ENCODE measurements at places on chromosomes 3 and 15.

- DNase-seq, result no peak
Observed at GRCh38 chr3:130760922-130761321, 14.3 kb upstream of the PIK3R4 start.

DNA sequence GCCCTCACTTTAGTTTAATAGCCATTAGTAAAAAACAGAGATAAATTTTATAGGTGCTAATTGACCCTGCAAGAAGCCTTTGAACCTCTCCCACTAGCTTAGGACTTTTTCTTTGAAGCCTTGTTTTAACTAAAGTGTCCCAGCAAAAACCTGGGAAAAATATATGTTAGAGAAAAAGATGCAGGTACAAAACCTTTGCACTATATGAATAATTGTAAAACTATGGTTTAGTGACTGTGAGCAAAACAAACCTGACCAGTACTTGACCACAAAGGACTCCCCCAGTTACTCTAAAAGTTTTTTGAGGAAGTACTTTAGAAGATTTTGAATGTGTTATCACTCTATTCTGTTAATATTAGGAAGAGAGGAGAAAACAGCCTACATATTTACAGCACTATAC lies 123.3 kb upstream of the TP63 start:
- no peak for DNase-seq

DNA sequence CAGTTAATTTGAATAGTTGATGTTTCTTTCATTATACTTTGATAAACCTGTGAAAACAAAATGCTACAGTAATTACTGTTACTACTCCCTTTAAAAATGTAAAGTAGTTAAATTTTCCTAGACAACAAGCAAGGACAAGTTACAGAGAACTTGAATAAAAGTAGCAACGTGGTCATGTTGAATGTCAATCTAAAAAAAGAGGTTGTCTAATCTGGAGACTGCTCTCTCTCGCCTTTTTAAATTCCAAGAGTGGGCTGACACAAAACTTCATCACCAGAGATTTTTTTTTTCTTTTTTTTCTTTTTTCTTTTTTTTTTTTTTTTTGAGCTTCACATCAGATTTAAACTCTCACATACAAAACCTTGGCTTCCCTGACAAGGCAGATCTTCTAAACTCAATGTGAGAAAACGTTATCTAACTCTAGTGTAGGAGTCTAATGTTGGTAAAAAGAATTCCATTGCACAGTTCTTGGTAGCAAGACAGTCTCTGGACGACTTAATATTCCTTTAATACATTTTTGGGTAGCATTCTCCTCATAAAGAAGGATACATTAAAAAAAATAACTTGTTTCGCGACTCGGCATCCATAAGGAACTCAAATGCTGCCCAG lies 4.1 kb downstream of the FOXP1 start:
- DNase-seq, result no peak

DNA sequence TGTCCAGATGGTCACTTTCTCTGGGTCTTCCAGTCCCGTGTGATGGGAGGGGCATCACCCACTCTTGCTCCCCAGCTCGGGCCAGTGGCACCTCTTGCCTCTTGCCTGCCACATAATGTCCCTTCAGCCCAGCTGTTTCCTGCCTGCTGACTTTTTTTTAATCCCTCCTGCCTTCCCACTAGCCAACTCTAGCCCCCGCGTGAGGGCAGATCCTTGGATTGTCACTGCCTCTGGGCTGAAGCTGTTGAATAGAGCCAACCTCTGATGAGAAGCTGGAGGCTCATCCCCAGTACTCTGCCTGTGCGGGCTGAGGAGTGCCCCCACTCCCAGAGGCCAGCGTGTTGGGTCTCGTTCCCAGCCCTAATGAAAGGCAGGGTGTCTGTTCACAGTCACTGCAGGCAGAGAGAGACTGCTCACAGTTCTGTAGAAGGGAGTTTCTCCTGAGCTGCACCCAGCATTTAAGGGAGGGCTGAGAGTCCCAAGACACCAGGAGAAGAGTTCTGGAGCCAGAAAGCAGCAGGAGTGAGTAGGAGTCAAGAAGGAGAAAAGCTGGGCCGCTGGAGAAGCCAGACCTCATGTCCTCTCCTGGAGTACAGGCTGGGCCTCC lies 30.1 kb upstream of the TIMP4 start:
- no peak for DNase-seq

DNA sequence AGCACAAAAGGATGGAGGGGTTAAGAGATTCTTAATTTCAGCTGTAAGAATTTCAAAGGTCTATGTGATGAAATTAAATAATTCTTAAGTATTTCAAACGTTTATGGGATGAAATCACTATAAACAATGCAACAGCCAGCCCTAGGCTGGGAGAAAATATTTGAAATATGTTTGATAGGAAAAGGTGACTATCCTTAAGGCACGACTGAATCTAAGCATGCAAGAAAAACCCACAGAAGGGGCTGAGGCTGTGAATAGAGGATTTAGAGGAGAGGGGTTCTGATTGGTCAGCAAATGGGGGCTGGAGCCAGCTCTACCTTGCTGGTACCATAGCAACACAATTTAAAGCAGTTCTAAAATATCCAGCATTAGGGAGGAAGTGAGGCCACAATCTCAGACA lies 220.8 kb upstream of the ATP10A start:
- no peak for DNase-seq

GRCh38 chr15:31295658-31296057 lies 31.0 kb upstream of the KLF13 start:
- no peak for DNase-seq

DNA sequence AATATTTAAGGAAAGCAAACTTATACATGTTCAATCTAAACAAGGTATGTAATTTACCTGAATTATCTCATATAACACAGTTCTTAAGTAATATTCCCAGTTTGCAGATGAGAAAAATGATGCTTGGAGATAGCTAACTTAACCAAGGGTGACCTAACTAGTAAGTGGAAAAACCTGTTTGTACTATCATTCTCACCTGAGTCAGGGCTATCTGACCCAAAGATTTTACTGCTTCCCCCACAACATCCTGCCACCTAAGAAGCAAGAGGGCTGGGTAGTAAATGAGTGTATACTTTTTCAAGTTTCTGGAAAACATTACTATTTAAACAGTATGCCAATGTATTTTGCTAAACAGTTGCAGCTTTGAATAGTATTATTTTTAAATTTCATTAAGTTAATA lies 10.6 kb downstream of the TP63 start:
- no peak for DNase-seq

DNA sequence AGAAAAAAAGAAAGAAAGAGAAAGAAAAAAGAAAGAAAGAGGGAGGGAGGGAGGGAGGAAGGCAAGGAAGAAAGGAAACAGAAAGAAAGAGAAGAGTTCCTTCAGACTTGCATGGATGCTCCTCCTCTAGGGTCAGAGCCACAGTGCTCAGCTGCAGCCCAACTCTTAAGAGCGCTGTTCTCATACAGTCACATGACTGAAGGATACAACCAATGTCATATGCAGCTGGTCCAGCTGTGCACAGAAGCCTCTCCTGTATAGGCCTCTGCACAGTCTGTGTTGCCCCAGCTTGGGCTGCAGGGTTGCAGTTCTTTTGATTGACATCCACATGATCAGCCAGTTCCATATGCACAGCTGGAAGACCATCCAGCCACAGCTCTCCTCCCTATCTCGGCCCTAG lies 86.8 kb upstream of the CTNNB1 start:
- DNase-seq, result no peak

GRCh38 chr3:45759851-45760250 lies 36.5 kb downstream of the SLC6A20 start:
- DNase-seq, result no peak

DNA sequence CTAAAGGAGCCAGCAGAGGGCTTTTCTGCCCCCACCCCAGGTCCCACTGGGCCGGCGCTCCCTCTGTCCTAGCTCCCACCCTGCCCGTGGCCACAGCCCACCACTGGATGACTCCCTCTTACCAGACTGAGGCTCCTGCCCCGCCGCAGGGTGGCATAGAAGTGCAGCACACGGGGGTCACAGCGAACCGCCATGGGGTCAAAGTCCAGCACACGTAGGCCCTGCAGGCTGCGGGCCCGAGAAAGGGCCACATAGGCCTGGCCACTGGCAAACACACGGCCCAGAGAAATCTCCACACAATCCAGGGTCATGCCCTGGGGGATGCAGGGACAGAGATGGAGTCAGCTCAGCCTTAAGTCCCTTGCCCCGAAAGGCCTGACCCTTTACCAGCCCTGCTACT lies 9.0 kb downstream of the PIF1 start:
- no peak for DNase-seq
